ENCODE measurements at places on chromosomes 7 and 10. TPM values are rescaled to one million over a fixed set of nuclear protein-coding genes. Genes with fewer than 3 reads are reported as not detected.

- H3K27ac ChIP-seq = no peak overlapping the region
- DNase-seq = no peak
- no peaks in the 10 kb centered on the region for H3K4me1 ChIP-seq
- no peak overlapping the region for H3K4me3 ChIP-seq
These were observed 17.6 kb upstream of the DLX6 start for GRCh38 chr7:96987719-96988118.

DNA sequence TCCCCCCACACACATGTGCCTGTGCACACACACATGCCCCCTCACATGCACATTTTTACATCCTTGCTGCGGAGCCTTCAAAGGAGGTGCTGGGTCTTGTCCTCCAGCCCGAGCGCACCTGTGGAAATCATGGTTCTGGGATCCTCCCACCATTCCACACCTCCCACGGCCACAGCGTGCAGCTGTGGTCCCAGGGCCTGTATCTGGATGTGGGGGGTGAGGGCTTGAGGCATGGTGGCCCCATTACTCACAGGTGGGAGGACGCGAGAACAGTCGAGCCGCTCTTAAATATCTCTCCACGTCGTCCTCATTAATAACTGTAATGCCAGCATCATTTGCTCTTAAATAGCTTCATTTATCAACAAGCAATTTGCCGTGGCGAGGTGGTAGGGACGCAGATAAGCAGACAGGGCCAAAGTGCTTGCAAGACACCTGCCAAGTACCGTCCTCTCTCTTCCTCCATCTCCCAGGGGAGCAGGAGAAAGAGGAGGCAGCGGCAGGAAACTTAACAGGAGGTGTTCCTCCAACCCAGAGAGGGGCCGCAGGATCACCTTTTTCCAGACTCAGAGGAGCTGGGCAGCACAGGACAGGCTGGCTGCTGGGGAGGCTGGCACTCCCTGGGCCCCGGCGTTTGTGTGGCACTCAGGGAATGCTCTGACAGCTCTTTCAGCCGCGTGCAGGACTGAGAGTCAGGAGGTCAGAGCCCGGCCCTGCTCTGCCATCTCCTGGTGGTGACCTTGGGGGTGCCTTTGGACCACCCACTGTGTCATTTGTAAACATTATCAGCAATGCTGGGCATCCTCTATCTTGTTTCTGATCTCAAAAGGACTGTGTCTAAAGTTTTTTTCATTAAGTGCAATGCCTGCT is 87.4 kb downstream of the CDH23 start:
- H3K27ac ChIP-seq = no peak overlapping the region
- no peak overlapping the region for H3K4me3 ChIP-seq
- H3K27me3 ChIP-seq = 0 out of 2 replicates have a peak, but pooled peaks cover under 1% of the 10 kb centered on the region
- H3K4me1 ChIP-seq = no peaks in the 10 kb centered on the region
- DNase-seq = no peak

- H3K4me1 ChIP-seq = no peaks in the 10 kb centered on the region
- peaks cover 13% of the 10 kb centered on the region for H3K36me3 ChIP-seq
- H3K4me3 ChIP-seq = no peak overlapping the region
- no peak overlapping the region for H3K27ac ChIP-seq
These were observed 71.2 kb upstream of the KCTD7 start for GRCh38 chr7:66557214-66558200.

DNA sequence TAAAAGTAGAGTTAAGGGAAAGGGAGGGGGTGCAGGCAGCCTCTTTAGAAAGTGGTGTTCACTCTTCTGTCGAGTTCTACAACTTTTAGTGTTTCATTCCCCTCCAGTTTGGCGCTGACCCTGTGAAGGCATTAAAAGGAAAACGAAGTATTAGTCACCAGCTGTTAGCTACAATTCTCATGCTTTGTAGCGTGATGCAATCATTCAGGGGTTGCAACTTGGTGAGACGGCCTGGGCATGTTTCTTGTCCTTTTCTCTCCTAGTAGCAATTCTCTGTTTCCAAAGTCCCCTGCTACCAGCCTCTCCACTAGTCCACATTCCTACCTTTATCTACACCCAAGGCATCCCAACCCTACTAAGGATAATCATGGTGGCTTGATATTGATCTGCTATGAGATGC is 33.7 kb upstream of the DGKI start:
- H3K27me3 ChIP-seq = no peaks in the 10 kb centered on the region
- H3K4me3 ChIP-seq = no peak overlapping the region
- H3K4me1 ChIP-seq = peaks cover 5% of the 10 kb centered on the region
- DNase-seq = no peak
- H3K36me3 ChIP-seq = peaks cover 30% of the 10 kb centered on the region

The POU6F2 gene
- total RNA-seq = not detected

The CALHM3 gene
- total RNA-seq = 0.16 TPM

All from GM12878 (cell line).